GM23338 (cell line): ENCODE measurements at places on chromosomes 16 and 17.

DNA sequence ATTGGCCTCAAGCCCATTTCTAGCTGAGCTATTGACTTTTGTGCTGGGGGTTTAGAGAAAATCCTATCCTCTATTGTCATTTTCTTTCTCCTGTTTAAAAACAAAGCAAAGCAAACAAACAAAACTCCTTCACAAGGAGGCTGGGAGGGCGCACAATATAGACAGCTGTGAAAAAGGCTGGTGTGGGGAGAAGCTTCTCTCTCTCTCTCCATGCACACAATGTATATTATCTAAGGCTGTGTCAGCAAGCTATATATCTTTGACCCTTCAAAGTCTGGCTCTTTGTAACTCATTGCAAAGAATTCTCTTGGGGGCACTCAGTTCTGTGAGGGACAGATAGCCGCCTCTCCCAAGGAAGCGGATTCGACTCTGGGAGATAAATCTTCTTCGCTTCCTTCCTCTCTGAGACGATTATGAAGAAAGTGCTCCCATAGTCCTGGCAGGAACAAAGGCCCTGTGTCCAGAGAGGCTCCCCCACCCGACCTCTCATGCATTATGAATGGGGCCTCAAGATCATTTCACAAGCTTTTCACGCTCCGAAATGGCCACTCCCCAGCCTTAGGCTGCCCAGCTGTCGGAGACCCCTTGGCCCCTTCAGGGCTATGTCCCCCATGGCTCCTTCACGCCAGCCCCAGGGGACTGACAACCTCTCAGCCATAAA lies 33.2 kb upstream of the MEAK7 start:
- H3K4me1 ChIP-seq: peaks cover 25% of the 10 kb centered on the region
- no peaks in the 10 kb centered on the region for H3K36me3 ChIP-seq
- H3K27ac ChIP-seq: no peak overlapping the region
- no peak overlapping the region for H3K4me3 ChIP-seq
- no peak for DNase-seq
- no peaks in the 10 kb centered on the region for H3K27me3 ChIP-seq

DNA sequence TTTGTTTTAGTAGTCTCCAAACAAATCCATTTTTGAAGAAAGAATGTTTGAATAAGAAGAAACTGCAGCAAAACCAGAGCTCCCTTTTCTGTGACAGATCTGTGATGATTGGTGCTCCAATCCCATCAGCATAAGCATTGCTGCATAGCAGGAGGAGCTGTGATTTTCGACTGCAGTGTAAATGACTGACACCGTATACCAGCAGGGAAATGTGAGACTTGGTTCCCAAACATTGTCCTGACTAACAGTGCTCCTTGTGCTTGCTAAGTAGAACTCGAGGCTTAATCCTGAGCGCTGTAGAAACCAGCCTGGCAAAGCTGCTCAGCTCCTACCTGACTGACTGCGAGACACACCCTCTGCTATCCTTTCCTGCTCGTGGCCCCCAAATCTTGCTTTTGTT lies 57.2 kb downstream of the NUP93 start:
- H3K4me3 ChIP-seq: no peak overlapping the region
- H3K4me1 ChIP-seq: peaks cover 65% of the 10 kb centered on the region
- no peaks in the 10 kb centered on the region for H3K27me3 ChIP-seq
- 0 out of 2 replicates have a peak overlapping the region, but pooled peaks have one; percentile 40 for H3K27ac ChIP-seq

DNA sequence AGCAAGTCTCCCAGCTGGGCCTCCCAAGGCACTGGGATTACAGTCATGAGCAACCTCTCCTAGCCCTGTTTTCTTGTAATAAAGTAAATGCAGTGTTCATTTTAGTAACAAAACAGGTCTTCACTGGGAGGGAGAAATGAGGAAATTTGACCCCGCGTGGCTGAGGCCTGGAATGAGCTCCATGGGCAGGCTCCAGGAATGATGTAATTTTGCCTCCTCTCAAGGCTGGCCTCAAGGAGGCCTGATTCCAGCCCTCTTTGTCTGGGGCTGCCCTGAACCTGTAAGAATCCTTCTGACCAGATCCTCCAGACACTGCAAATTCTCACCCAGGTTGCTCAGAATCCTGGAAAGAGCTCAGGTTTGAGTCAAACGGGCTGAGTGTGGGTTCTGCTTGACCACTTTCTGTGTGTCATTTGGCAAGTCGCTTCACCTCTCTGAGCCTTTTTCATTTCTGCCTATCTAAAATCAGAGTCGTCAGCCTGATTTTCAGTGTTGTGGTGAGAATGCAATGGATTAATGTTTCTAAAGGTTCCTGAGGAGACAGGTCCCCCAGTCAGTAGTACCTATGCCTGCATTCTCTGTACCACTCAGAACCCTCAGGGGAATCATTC lies 57.1 kb downstream of the RAB11FIP4 start:
- H3K36me3 ChIP-seq: no peaks in the 10 kb centered on the region
- no peaks in the 10 kb centered on the region for H3K27me3 ChIP-seq
- H3K4me1 ChIP-seq: no peaks in the 10 kb centered on the region
- H3K27ac ChIP-seq: no peak overlapping the region
- DNase-seq: no peak

DNA sequence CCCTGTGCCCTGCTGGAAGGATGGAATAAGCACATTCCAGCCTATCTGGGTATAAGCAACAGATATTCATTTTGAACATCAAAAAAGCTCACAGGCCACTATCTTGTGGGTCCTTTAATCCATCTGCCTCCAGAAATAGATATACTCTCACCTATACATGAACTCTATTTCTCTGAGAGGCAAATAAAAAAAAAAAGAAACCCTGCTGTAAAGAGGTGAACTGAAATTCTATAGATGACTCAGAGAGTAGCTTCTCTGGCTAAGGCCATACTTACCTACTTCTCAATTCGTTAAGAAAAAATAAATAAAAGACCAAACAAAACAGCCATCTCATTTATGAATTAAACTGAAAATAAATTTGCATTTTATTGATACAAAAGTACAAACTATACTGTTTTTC lies 86.3 kb downstream of the DYNLRB2 start:
- H3K36me3 ChIP-seq: no peaks in the 10 kb centered on the region
- no peaks in the 10 kb centered on the region for H3K4me1 ChIP-seq
- H3K4me3 ChIP-seq: no peak overlapping the region
- no peak overlapping the region for H3K27ac ChIP-seq
- H3K27me3 ChIP-seq: no peaks in the 10 kb centered on the region
- no peak for DNase-seq

- no peaks in the 10 kb centered on the region for H3K27me3 ChIP-seq
- H3K4me1 ChIP-seq: peaks cover 13% of the 10 kb centered on the region; the same call in 1 of the 2 replicates
- H3K36me3 ChIP-seq: peaks cover under 1% of the 10 kb centered on the region; the same call in 1 of the 2 replicates
- no peak overlapping the region for H3K27ac ChIP-seq
Observed at GRCh38 chr17:60910415-60910814, 232.8 kb downstream of the BCAS3 start.

- H3K27ac ChIP-seq: no peak overlapping the region
- no peaks in the 10 kb centered on the region for H3K4me1 ChIP-seq
- H3K36me3 ChIP-seq: no peaks in the 10 kb centered on the region
- no peak overlapping the region for H3K4me3 ChIP-seq
- H3K27me3 ChIP-seq: peaks cover 97% of the 10 kb centered on the region
Observed at GRCh38 chr16:59342669-59343068, 608.6 kb upstream of the GOT2 start.

- no peak for DNase-seq
- H3K4me1 ChIP-seq: peaks cover 28% of the 10 kb centered on the region
- 0 out of 2 replicates have a peak overlapping the region, but pooled peaks have one; percentile 32 for H3K27ac ChIP-seq
- no peaks in the 10 kb centered on the region for H3K27me3 ChIP-seq
- no peaks in the 10 kb centered on the region for H3K36me3 ChIP-seq
Observed at GRCh38 chr16:85239239-85239638, 127.0 kb upstream of the CIBAR2 start.

GRCh38 chr17:28191018-28191417 lies 128.0 kb upstream of the TMEM97 start:
- no peaks in the 10 kb centered on the region for H3K27me3 ChIP-seq
- H3K36me3 ChIP-seq: peaks cover 24% of the 10 kb centered on the region
- DNase-seq: no peak
- H3K27ac ChIP-seq: no peak overlapping the region
- no peak overlapping the region for H3K4me3 ChIP-seq
- peaks cover 5% of the 10 kb centered on the region; the same call in 1 of the 2 replicates for H3K4me1 ChIP-seq

DNA sequence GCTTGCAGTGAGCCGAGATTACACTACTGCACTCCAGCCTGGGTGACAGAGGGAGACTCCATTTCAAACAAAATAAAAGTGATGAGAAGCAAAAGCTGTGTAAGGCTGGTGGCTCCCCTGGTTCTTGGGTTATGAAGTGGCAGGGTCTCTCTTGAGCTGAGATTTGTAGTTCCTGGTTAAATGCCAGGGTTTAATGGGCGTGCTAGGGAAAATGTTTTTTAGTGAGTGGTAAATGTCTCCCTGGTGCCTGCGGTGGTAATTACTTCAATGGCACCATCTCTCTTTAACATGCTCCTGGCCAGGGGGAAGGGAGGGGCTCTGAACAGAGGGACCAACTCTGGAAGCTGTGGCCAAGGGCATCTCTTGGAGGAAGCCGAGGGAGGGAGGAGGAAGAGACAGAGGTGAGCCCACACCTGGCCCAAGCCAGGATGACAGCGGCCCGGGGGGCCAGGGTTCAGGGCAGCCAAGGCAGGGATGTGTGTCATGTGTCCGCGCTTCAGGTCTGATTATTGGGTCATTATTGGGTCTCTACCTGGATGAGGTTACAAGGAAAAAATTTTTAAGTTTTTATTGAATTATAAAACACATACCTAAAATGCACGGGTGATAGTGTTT lies 17.8 kb upstream of the RPL38 start:
- no peaks in the 10 kb centered on the region for H3K36me3 ChIP-seq
- H3K27ac ChIP-seq: no peak overlapping the region
- H3K4me1 ChIP-seq: 0 out of 2 replicates have a peak, but pooled peaks cover 4% of the 10 kb centered on the region
- H3K27me3 ChIP-seq: no peaks in the 10 kb centered on the region
- DNase-seq: no peak

GRCh38 chr16:85234310-85235204 lies 122.3 kb upstream of the CIBAR2 start:
- H3K27me3 ChIP-seq: no peaks in the 10 kb centered on the region
- peak; percentile 97 for DNase-seq
- no peaks in the 10 kb centered on the region for H3K36me3 ChIP-seq
- H3K4me3 ChIP-seq: peak overlapping the region; percentile 70

DNA sequence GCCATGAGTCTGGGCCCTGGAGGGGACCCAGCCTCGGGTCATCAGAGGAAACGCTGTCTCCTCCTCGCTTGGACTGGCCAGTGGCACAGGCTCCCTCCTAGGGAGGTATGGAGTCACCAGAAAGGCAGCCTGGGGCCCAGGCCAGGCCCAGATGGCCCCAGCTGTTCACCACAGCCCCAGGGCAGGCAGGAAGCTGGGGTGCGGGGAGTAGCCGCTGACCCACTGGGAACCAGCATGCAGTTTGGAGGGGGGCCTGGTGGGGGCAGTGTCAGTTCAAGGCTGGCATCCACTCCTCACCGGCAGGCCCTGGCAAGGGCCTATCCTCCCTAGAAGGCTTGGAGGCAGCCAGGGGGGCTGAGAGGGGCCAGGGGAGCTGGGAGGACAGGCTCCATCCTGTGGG lies 48.8 kb downstream of the SDK2 start:
- H3K4me3 ChIP-seq: no peak overlapping the region
- no peaks in the 10 kb centered on the region for H3K4me1 ChIP-seq
- no peak overlapping the region for H3K27ac ChIP-seq

- peak; percentile 66 for DNase-seq
- no peaks in the 10 kb centered on the region for H3K27me3 ChIP-seq
- H3K27ac ChIP-seq: peak overlapping the region; percentile 72; the same call in 1 of the 2 replicates
- H3K4me3 ChIP-seq: no peak overlapping the region
- H3K36me3 ChIP-seq: peaks cover 38% of the 10 kb centered on the region
- H3K4me1 ChIP-seq: peaks cover 5% of the 10 kb centered on the region
Observed at GRCh38 chr17:73196500-73196899, 3.6 kb downstream of the COG1 start.

DNA sequence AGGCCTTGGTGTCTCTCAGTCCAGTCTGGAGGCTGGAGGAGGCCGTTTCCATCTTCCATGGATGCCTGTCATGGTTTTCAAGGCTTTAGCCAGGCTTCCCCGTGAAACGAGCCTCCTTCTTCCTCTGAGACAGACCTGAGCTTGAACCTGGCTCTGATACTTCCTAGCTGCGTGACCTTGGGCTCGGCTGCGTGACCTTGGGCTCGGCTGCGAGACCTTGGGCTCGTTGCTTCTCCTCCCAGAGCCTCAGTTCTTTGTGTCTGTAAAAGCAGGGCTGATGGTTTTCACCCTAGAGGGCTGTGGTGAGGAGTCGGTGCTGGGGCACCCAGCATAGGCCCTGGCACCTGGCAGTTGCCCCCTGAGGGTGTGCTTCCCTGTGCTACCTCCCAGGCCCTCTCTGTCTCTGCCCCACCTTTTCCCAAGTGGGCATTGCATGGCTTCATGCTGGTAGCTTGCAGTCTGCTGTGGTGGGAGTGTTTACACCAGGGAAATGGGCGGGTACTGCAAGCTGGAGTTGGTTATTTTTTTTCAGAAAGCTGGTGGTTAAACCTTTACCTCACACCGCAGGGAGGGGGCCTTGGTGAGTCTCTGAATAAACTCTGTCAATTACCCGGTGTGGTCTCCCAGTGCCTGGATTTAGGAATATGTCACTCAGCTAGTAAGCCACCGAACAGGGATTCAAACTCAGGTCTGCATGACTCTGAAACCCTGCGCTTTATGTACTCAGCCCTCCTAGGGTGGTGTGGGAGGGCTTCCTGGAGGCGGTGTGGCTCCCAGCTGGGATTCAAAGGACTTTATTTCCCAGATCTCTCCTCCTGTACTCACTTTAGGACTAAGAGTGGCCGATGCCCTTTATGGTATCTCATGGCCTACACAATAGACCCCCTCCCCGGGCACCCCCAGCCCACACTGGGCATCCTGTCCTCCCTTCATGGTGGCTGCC lies 129.0 kb upstream of the CIBAR2 start:
- peaks cover 22% of the 10 kb centered on the region for H3K4me1 ChIP-seq
- no peaks in the 10 kb centered on the region for H3K27me3 ChIP-seq
- H3K4me3 ChIP-seq: no peak overlapping the region

GRCh38 chr17:32903774-32904673 lies 23.9 kb upstream of the TMEM98 start:
- 0 out of 2 replicates have a peak, but pooled peaks cover 4% of the 10 kb centered on the region for H3K4me1 ChIP-seq
- H3K4me3 ChIP-seq: no peak overlapping the region
- H3K27me3 ChIP-seq: no peaks in the 10 kb centered on the region
- no peak overlapping the region for H3K27ac ChIP-seq
- H3K36me3 ChIP-seq: no peaks in the 10 kb centered on the region
- DNase-seq: no peak

GRCh38 chr16:86171329-86171728 lies 272.4 kb downstream of the IRF8 start:
- no peak overlapping the region for H3K27ac ChIP-seq
- no peak for DNase-seq
- H3K36me3 ChIP-seq: no peaks in the 10 kb centered on the region
- no peaks in the 10 kb centered on the region for H3K27me3 ChIP-seq
- H3K4me1 ChIP-seq: no peaks in the 10 kb centered on the region

DNA sequence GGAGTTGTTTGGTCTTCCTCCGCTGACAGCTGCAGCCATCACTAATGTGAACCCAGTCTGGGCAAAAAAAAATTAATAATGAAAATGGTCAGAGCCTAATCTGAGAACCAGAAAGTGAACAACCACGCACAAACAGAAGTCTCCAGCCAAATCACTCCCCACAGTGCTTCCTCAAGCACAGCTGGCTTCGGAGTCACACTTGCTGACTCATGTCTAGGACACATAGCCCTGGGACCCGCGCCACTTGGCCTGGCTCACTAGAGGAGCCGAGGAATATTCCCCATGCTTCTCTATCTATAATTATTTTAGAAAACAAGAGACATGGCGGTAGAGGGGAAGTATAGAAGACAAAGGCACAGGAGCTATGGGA lies 109.1 kb downstream of the ZFHX3 start:
- no peak overlapping the region for H3K27ac ChIP-seq
- H3K4me3 ChIP-seq: no peak overlapping the region
- no peak for DNase-seq

GRCh38 chr16:24452724-24453123 lies 86.6 kb upstream of the RBBP6 start:
- no peaks in the 10 kb centered on the region for H3K36me3 ChIP-seq
- no peak overlapping the region for H3K4me3 ChIP-seq
- no peaks in the 10 kb centered on the region for H3K4me1 ChIP-seq
- no peak overlapping the region for H3K27ac ChIP-seq
- no peak for DNase-seq
